ENCODE measurements at places on chromosomes 5 and 9.
A peak's percentile ranks its signal among the peaks of the same experiment; 100 is the strongest.

- no peak for DNase-seq
Observed at GRCh38 chr9:34380034-34380510, 3.4 kb upstream of the MYORG start.

- no peak for DNase-seq
Observed at GRCh38 chr5:168895295-168896071, 316.3 kb upstream of the PANK3 start.

DNA sequence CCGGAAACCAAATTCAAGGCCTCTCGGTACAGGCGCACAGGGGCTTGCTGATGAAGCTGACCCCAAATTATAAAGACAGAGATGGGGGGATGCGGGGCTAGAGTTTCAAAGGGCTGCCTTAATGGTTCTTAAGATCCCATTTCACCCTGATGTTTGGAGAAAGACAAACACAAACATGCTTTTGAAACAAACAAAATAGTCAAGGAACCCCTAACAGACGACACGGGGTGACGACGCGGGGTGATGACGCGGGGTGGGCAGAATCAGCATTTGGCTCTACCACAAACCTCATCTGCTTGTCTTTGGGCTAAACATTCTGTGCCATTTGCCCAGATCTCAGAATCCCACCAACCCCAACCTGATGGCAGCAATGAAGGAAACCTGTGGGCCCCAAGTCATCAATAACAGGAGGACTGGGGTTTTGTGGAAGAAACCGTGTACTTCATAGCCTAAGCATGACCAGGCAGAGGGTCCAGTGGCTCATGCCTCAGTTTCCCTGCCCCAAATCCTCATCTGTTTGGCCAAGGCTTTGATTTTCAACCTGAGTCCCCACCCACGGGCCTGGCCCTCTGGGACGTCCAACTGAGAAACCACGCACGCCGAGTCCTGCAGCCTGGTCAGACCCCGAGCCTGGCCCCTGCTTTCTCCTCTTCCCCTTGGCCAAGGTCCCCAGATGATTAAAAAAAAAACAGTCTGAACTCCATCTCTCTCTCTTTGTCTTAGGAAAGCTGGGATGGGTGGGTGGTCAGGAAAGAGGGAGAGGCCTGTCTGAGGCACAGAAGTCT, 148.5 kb downstream of the COL23A1 start:
- no peak for DNase-seq

DNA sequence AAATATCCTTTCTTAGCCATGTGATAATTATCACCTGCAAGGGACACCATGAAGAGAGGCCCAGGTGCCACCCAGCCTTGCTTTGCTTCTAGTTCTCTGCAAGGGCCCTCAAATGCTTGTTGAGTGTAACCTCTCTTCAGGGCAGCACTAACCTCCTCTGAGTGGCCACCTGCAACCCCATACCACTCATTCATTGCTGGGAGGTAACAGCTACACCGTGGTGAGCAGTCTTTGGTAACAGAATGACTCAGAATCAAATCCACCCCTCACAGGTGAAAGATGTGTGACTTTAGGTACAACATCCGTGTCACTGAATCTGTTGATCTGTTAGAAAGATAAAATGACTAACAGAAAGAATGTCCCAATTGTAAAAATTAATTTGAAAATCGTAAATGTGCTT, 365.1 kb upstream of the TRPC7 start:
- no peak for DNase-seq

DNA sequence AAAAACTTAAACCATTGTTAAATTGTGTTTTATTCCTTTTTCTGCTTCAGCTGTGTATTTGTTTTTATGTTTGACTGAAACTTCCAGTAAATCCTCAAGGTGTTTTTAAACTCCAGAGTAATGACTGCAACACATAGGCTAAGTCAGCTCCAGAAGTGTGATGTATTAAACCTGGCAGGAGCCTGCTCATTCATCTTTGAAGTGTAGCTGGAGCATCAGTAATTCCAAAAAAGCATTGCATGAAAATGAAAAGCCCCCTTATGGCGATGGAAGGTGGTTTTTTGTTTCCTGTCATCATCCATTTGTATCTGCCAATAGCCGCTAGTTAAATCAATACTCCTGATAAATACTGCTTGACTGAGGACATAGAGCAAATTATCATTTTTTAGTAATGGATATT, 474.2 kb upstream of the ADAMTS16 start:
- DNase-seq: no peak

GRCh38 chr5:174057206-174057605, 11.7 kb downstream of the NSG2 start:
- DNase-seq: no peak

GRCh38 chr9:24035816-24036215, 209.8 kb upstream of the ELAVL2 start:
- no peak for DNase-seq

- DNase-seq: no peak
Observed at GRCh38 chr9:69445251-69445650, 120.2 kb downstream of the ENTREP1 start.

DNA sequence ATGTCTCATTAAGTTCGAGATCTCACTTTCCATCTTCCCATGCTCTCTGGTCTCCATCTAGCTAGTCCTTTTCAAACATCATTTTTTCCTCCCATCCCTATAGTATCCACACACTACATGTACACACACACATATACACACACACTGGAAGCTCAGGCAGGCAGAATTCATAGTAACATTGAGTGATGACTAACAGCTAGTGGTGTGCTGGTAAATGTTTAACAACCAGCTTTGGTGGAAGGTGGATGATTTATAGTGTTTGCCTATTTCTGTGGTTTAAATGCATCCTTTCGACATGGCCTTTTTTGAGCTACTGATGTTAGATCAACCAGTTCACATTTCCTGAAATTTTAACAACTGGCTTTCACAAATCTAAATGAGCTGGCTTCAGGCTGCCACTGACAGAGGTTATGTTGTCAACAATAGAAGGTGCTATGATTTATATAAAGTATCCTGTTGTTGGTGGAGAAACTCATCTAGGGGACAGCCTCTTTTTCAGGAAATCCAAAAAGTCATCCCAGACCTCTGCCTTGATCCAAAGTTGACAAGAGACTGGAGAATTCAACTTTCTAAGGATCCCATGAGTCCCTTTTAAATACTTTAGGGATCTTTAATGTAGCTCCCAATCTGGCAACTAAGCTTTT, 117.8 kb downstream of the CCDC192 start:
- no peak for DNase-seq

DNA sequence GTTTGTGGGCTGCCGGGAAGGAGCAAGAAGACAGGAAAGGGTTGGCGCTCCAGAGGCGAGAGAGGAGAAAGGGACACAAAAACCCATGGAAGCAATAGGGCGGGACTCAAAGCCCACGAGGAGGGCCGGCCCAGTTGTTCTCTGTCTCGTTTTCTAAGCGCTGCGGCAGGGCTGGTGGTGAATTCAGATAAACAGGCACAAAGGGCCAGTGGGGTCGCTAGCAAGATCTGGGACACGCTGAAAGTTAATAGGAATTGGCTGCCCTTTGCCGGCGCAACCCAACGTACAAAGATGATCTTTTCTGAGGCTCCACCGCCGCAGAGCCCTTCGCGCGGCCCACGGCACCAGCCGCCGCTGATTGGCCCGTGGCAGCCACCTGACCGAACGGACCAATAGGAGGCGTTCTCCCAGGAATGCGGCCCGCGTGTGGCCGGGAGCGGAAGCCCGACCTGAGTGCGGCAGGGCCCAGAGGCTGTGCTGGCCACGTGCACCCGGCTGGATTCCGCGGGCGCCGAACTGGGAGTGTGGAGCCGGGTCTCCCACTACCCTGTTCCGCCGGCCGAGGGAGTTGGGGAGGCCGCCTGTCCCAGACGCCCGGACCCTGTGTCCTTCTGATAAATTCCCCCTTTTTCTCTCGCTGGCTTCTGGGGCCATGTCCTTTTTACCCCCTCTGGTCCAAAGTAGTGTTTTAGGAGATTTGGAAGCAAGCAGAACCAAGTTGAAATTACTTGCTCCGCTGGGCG, 16.8 kb upstream of the NSD1 start:
- DNase-seq: peak; percentile 47

DNA sequence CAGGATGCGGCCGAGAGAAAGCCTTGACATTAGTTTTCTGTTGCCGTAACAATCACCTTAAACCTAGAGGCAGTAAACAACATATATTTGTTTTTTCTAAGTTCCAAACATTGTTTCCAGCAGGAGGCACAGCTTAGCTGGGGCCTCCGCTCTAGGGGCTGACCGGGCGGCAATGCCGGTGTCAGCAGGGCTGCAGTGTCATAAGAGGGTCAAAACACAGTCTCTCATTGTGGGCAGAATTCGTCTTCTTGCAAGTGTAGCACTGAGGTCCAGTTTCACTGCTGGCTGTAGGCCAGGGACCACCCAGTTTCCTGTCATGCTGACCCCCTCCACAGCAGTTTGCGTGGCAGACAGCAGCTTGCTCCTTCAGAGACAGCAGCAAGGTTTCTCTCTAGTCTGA, 186.2 kb downstream of the PJA2 start:
- no peak for DNase-seq

- DNase-seq: no peak
Observed at GRCh38 chr5:151104795-151105194, 24.0 kb upstream of the TNIP1 start.

DNA sequence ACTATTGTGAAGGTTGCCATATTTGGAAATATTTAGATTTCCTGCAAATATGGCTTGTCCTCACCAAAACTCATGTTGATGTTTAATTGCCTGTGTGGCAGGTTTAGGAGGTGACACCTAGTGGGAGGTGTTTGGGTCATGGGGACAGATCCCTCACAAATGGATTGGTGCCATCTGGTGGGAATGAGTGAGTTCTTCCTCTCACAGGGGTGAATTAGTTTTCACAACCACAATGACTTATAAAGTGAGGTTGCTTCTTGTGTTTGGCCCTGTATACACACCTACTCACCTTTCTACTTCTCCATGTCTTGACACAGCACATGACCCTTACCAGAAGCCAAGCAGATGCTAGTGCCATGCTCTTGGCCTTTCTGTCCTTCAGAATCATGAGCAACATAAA, 41.1 kb downstream of the ISOC1 start:
- DNase-seq: no peak

GRCh38 chr5:53917095-53917494, 356.7 kb downstream of the NDUFS4 start:
- no peak for DNase-seq

GRCh38 chr5:166624573-166624972, 1666.9 kb upstream of the WWC1 start:
- DNase-seq: no peak

- no peak for DNase-seq
Observed at GRCh38 chr5:54632131-54632701, 114.7 kb downstream of the SNX18 start.

- DNase-seq: no peak
Observed at GRCh38 chr5:91434348-91434747, 51.2 kb upstream of the ARRDC3 start.

All from cortex of kidney (tissue), 1 donor.